ENCODE measurements at places on chromosomes 5 and 9.
A peak's percentile ranks its signal among the peaks of the same experiment; 100 is the strongest.

DNA sequence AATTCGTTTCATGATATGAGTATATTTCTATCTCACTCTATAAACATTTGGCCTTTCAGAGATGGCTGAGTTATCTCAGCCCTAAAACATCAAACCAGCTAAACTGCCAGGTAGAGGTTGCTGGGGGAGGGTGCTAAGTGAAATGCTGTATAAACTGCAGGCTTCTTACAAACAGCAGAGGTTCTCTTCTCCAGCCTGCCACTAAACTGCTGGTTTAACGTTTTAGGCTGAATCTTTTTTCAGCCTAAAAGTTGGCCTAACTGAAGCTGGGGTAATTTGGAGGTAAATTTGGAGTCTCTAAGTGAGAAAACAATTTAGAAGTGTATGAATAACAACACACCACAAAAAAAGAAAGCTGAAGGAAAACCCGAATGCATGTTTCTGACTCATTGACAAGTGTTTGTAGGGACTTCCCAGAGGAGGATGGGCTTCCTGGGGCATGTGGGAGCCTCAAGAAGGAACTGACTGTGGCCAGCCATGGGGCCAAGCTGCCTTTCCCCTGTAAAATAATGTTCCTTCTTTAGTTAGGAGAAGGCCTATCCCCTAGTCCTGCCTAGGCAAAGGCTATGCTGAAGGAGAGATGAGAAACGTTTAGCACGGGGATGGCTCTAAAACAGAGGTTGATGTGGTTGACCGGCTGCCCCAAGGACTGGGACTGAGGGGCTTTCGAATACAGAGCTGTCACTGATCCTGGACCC lies 44.3 kb downstream of the SLC28A3 start:
- DNase-seq, result no peak

GRCh38 chr9:69532396-69532795 lies 139.8 kb downstream of the APBA1 start:
- no peak for DNase-seq

- DNase-seq, result no peak
These were observed 24.3 kb upstream of the KCNIP1 start for GRCh38 chr5:170479484-170479883.

DNA sequence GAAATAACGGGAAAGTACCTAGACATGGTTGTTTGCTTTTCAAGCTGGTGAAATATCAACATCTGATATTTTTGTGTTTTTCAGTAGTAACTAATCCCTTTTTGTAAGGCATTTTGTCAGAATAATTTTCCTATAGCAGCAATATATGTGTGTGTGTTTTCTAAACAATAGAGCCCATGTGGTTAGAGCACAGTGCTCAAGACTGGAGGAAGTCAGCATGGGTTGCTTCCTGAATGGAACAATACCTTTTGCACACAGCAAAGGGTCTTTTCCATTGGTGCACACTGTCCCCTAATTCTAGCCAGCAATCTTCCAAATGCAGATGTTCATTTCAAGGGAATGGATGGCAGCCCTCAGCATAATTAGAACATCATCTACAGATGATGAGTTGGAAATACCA lies 270.1 kb downstream of the AOPEP start:
- DNase-seq, result no peak

DNA sequence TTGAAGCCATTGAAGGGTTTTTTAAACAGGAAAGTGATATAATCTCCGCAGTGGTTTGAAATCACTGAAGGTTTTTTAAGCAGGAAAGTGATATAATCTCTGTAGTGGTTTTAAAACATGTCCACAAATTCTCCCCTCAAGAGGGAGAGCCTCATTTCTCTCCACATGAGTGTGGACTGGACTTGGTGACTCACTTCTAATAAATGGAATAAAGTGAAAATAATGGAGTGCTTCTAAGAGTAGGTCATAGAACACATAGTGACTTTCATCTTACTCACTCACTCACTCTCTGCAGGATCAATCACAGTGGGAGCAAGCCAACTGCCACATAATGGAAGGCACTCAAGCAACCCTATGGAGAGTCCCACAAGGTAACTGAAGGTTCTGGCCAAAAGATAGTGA lies 12.0 kb downstream of the CTNNAL1 start:
- no peak for DNase-seq

DNA sequence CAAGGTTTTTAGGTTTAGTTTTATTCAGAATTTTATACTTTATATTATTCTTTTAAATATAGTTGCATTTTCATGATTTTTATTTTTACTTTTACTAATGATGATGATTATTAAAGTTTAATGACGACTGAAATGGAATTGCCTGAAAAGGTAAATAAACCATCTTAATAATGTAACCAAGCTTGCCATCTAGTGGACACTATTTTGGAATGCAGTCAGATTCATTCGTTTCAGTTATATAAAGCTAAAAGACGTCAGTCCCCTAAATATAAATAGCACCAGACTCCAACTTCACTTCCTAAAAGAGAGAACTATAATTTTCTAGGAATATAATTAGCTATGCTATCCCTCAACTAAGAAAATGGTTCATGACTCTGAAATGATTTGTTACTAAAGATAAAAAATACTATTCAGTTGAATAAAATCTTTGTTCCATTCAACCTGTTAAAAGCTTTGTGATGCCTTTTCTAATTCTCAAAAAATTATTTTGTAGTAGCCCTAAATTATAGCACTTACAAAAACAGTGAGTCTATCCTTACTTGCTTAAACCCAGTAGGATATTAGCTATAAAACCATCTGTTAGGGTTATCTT lies 19.9 kb downstream of the ABITRAM start:
- no peak for DNase-seq

GRCh38 chr5:1015507-1015906 lies 6.9 kb downstream of the NKD2 start:
- DNase-seq, result no peak

DNA sequence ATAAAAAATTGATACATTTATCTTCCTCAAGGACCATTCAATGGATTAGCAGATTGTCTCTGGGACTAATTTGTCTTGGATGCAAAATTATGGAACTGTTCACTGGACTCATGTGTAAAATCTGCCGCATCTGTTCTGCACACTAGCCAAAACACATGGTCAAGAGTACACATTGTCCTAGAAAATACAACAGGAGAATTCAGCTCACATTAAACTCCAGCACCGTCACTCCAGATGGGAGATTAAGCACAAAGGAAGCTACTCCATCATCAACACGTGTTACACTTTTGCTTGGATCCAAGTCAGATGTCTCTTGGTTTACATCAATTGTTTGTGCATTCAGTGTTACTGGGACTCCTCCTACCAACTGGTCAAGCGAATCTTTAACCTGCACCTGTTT lies 28.8 kb downstream of the C5 start:
- no peak for DNase-seq

DNA sequence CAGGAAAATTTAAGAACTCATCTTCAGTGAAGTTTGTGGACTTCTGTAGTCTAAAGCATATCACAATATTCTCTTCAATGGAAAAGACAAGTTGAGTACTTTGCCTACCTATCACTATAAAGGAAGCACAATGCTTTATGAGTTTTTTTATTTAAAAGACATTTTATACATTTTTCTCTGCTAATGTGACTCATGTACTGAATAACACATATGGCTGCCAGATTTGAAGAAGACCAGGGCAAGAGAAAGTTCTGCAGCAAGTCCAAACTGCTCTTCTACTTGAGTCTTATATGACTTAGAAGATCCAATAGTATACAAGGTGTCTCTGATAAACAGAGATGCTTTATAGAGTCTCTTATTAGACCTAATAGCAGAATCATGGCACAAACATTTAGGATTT lies 978.4 kb downstream of the TLE4 start:
- no peak for DNase-seq

GRCh38 chr9:110691002-110691549 lies 22.5 kb downstream of the MUSK start:
- peak; percentile 28 for DNase-seq

DNA sequence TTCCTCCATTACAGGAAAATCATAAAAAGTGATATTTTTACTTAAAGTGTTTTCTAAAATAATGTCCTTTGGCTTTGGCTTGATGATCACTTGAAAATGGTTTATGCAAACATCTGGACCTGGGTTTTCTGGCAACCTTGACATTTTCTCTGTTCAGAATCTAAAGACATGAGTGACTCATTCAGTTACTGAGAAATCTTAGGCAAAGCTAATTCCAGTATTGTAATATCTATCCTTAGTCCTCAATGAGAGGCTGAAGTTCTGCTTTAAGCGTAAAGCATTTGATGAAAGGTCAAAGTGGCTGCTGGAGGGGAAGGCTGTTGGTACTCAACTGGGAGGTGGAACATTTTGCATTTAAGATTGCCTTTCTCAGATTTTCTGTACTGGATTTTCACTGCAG lies 2.3 kb downstream of the MAN2A1 start:
- no peak for DNase-seq

DNA sequence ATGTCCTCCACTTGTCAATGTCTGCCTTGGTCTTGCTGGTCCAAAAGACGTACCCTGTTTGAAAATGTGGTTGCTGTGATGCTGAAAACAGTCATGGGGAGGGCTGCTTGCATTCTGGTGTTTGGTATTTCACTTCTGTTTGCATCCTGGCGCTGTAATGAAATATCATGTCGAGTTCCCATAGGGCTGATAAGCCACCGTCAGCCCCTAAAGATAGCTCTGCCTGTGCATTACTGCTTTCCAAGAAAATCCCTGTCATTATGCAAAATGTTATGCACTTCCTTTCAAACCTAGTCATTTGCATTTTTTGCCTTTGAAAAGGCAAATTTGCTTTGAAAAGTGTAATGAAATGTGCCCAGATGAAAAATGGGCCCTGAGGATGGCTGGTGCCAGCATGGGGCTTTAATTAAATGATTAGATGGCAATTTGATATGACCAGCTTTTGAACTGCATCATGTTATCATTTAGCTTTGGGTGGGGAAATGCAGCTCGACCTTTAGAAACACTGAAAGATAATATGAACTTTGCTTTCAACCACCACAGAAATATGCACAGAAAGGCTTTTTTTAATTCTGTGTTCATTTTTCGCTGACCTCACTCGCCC lies 374.4 kb upstream of the SGCD start:
- no peak for DNase-seq

GRCh38 chr5:4113426-4113825 lies 517.8 kb downstream of the IRX1 start:
- DNase-seq, result peak; percentile 14

DNA sequence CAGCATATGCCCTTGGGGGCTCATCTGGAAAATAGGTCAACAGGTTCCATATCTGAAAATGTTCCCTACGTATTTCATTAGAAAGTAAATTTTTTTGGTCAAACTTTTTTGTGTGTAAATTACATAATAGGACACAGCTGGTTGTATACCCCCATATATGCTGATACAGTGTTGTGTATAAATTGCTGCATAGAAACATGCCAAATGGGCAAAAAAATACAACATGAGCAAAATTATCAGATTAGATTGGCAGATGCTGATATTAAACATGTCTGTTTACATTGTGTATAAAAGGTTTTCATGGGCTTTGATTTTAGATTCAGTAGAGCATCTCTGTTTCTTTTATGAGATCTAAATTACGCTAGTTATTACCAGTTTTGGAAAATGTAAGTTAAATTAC lies 2223.0 kb downstream of the MAT2B start:
- no peak for DNase-seq

- DNase-seq, result no peak
These were observed 39.3 kb downstream of the NR2F1 start for GRCh38 chr5:93622240-93622885.

GRCh38 chr9:75451505-75451904 lies 363.2 kb downstream of the OSTF1 start:
- no peak for DNase-seq

DNA sequence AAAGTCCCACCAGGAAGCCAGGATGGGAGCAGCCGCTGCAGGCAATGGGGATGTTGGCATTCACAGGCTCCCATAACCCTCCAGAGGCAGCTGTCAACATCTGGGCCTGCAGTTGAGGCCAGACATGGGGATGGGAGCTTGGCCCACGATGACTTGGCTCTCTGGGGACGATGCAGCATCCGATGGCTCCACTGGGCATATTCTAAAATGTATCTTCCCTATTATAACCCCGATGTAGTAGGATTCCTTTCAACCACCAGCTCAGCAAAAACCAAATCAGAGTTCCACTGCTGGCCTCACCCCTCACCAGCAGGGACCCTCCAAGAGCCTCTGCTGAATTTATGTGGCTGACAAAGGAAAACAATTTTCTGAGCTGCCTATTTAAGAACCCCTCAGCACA lies 7.1 kb downstream of the SPRY4 start:
- DNase-seq, result no peak

DNA sequence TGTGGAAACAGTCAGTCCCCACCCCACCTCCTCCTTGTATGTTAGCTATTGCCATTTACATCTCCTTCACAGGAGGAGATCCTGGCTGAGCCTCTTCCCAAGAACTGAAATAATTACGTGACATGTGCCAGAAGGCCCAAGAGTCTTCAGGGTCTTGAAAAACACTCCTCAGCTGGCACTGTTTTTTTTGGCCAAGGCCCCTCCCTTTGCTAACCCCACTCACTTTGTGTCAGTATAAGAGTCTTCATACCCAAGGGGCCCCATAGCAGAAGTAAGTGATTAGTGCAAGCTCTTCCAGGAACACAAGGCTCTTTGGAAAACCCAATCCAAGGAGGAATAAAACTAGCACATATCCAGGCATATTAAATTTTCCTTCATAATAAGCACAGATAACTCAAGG lies 5.7 kb upstream of the LARP1 start:
- DNase-seq, result no peak

DNA sequence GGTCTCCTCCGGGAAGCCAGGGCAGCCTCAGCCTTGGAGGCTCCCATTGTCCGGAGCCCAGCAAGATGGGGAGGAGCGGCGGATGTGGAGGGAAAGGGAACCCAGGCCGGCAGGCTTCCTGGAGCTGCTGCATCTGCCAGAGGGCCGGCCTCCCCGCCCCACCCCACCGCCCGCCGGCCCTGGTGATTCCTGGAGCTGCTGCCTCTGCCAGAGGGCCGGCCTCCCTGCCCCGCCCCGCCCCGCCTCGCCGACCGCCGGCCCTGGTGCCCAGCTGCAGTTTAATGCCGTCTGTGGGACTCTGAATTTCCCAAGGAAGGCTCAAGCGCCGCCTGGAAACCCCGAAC lies 31.6 kb downstream of the EXD3 start:
- DNase-seq, result no peak

GRCh38 chr9:69617006-69617405 lies 55.2 kb downstream of the APBA1 start:
- DNase-seq, result no peak

DNA sequence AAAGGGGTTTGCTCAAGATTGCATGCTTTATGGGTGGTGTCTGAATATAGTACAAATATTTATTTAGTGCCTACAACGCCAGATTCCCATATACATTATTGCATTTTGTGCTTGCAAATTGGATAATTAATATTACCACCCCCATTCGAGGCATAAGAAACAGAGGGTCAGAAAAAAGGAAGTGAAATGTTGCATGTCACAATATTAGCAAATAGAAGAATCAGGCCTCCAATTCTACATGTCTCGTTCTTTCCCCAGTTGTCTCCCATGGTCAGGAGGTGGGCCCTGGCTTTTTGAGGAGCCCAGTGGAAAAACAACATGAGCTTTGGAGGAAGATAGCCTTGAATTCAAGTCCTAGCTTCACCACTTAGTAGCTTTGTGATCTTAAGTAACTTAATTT lies 98.1 kb upstream of the CCDC112 start:
- no peak for DNase-seq

GRCh38 chr5:52703321-52703720 lies 84.4 kb upstream of the ITGA1 start:
- no peak for DNase-seq
